ENCODE measurements at places on chromosomes 7 and 10.

- ATAC-seq = no peak
These were observed 109.4 kb upstream of the ZMIZ1 start for GRCh38 chr10:78959217-78959923.

GRCh38 chr7:142703655-142704305, 45.5 kb upstream of the PRSS1 start:
- no peak for ATAC-seq

- ATAC-seq = no peak
These were observed 148.2 kb downstream of the RAPGEF5 start for GRCh38 chr7:22208799-22209198.

DNA sequence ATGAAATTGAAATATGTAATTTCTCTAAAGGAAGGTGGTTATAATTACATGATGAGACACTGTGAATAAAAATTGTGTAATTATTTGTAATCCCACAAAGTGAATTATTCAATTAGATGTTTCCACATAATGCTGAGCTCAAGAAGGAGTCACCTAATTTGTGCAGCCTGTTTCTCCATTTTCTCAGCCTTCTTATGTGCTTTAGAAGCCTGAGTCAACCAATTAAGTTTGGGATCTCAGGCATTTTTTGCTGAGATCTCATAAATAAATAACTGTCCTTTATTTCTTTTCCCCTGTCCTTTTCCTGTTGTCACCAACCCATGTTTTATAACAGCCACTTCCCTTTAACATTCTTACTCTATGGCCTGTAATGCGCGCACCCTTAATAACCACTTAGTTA, 506.5 kb upstream of the SEMA3D start:
- no peak for ATAC-seq

DNA sequence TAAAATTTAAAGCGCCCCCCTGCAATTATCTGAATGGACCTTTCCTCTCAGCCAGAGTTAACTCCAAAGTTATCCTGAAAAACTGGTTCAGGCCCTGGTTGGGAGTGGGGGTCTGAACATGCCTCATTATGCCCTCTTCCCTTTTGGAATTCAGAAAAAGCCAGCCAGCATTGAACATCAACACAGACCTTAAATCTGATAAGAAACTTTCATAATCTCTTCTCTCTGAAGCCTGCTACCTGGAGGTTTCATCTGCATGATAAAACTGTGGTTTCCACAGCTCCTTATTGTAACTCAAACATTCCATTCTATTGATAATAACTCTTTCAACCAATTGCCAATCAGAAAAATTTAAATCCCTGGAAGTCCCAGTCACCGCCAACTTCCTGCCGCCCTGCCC, 133.3 kb downstream of the ARL4A start:
- no peak for ATAC-seq

- ATAC-seq = no peak
These were observed 21.4 kb upstream of the PRKAR1B start for GRCh38 chr7:748446-748845.

DNA sequence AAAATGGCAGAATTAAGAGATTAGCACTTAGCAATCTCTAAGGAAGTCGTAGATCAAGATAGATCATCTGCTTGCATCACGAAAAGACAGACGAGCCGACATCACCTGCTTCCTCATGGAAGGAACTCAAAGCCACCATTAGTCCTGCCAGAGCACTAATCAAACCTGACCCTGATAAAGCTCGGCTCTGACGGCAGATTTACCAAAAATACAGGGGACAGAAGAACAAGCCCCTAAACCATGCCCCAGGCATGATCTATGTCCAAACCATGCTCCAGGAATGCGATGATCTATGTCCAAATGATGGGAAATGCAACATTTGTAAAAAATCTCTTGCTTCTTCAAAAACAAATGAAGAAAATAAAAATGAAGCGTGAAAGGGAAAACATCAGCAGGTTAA, 182.8 kb downstream of the TCERG1L start:
- ATAC-seq = no peak

DNA sequence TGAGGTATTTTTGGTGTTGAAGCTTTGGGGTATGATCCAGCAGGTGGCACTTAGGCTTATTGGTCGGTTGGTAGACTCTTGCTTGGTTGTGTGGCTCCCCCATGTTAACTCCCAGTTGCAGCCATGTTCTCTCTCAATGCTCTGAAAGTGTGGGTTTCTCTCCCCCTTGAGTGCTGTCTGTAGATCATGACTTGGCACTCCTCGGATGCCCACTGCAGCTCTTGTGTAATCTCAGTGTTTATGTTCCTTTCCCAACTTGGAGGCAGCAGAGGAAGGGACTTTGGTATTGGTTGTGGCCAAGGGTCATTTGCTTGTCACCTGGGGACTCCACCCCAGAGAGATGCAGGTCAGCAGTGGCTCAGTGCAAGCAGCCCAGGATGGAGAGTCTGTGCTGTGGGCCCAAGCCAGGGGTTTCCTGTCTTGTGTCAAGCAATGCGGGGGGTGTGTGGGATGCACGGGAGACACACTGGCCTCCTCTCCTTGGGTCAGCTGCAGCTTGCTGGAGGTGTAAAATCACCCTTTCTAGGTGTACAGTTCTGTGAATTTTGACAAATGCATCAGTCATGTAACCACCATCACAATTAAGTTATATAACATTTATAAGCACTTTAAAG, 36.9 kb downstream of the PIK3CG start:
- no peak for ATAC-seq

GRCh38 chr10:124292911-124293615, 125.7 kb downstream of the OAT start:
- ATAC-seq = no peak

- no peak for ATAC-seq
These were observed 184.5 kb downstream of the GATA3 start for GRCh38 chr10:8238986-8239385.

DNA sequence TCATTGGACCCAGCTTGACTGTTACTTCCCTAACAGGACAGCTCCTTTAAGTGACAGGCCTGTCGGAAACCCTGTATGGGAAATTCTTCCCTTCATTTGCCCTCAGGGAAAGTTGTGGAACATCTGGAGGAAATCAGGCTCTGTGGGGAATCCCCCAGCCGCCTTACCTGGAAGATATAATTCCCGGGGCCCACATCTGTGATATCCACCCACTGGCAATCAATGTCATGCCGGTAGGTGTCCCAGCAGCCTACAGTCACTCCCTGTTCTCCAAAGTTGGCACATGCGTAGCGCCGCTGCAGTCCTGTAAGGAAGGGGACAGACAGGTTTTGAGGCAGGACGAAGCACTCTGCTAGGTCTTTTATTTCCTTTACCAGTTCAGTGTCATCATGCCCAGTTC, 16.6 kb downstream of the LOXL4 start:
- ATAC-seq = no peak

GRCh38 chr10:110546077-110546476, 21.4 kb upstream of the SMC3 start:
- ATAC-seq = no peak

GRCh38 chr7:72183835-72184234, 228.3 kb downstream of the CALN1 start:
- no peak for ATAC-seq

Measured in gastroesophageal sphincter (tissue), 4 donors.